ENCODE measurements at places on chromosomes 2 and 18.
A peak's percentile ranks its signal among the peaks of the same experiment; 100 is the strongest.

DNA sequence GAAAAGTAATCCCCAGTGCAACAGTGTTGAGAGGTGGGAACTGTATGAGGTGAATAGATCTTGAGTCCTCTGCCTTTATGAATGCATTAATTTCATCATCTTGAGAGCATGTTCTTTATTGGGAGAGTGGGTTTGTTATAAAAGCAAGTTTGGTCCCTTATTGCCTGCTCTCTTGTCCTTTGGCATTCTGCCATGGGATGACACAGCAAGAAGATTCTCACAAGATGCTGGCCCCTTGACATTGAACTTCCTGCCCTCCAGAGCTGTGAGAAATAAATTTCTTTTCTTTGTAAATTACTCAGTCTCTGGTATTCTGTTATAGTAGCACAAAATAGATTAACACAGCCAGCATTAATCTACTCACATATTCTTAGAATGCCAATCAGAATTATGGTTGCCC, 108.6 kb downstream of the EHBP1 start:
- no peak overlapping the region for H3K27ac ChIP-seq
- H3K27me3 ChIP-seq: no peaks in the 10 kb centered on the region
- no peak overlapping the region for H3K4me3 ChIP-seq
- peaks cover 2% of the 10 kb centered on the region for H3K36me3 ChIP-seq
- DNase-seq: no peak
- H3K4me1 ChIP-seq: peaks cover 3% of the 10 kb centered on the region

DNA sequence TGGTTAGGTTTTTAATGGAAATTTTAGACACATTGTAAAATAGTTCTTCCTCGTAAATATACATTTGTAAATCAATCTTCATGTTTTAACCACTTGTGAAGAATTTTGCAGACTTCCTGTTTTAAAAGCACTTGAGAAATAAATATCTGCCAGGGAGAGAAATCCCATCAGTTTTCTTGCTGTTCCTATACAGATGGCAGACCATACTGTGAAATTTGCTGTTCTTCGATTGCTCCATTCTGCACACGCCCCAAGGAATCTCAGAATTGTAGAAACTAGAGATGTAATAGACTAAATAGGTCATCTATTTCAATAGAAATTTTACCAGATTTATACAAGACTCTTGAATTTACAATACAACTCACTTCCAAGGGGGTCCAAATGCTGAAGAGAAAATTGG, 75.8 kb upstream of the PIK3C3 start:
- H3K36me3 ChIP-seq: no peaks in the 10 kb centered on the region
- no peak for DNase-seq
- no peaks in the 10 kb centered on the region for H3K4me1 ChIP-seq
- no peak overlapping the region for H3K4me3 ChIP-seq

DNA sequence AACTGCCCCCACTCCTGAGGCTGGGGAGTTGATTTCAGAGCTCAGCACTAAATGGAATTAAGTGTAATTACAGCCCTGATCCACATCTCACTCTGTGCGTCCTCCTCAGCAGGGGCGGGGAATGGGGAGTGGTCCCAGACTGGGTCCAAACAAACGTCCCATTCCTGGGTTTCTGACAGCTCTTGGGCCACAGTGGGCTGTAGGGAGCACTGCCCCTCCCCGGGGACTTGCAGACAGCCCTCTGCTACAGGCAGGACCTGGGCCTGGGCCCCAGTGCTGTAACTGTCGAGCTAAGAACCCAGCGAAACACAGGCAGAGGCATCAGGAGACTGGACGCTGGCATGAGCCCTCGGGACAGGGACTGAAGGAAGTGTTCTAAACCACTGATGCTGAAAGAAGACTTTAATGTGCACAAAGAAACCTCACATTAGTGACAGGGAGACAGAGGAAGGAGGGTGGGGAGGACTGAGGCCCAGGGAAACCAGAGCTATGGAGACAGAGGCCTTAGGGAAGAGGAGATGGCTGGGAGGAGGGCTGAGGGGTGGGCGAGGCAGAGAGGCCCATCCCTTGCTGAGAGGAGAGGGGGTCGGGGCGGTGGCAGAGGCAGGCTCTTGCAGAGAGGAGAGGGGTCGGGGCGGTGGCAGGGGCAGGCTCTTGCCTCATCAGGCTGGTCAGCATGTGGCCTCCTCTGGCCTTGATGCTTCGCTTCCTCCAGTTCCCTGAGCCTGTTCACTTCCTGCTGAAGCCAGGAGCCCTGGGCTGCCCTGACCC, 5.8 kb upstream of the SEMA4C start:
- no peaks in the 10 kb centered on the region for H3K36me3 ChIP-seq
- H3K4me3 ChIP-seq: no peak overlapping the region
- no peak overlapping the region for H3K27ac ChIP-seq
- H3K27me3 ChIP-seq: no peaks in the 10 kb centered on the region
- DNase-seq: peak; percentile 85
- H3K4me1 ChIP-seq: peaks cover 9% of the 10 kb centered on the region

DNA sequence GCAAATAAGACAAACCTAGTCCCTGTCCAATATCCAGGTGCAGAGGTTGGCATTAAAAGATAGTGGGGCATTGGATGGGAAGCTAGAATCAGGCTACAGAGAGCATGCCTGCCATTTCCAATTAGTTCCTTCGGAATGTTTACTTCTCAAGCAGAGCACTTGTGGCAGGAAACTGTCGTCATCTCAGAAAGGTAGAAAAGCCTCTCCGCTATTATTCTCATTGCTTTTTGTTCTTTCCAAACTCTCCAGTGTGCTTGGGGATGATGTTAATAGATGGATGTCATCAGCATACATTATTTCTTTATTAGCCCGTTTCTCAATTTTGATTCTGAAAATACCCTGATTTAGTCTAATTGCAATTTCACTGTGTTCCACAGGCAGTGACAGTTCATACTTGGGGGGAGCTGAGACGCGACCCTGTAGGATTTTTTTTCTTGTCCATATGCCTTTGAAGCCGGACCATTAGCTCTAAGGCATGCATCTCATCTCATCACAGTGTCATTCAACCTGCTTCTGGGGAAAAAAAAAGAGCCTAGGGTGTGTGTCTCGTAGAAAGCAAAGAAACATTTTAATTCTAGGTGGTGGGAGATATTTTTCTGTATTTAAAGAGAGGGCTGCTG, 7.7 kb downstream of the ASB18 start:
- H3K27ac ChIP-seq: no peak overlapping the region

GRCh38 chr2:9336576-9337314, 86.6 kb downstream of the ITGB1BP1 start:
- H3K4me1 ChIP-seq: peaks cover 26% of the 10 kb centered on the region
- H3K27ac ChIP-seq: peak overlapping the region; percentile 96
- peaks cover 51% of the 10 kb centered on the region for H3K36me3 ChIP-seq
- peak; percentile 84 for DNase-seq
- H3K27me3 ChIP-seq: no peaks in the 10 kb centered on the region
- no peak overlapping the region for H3K4me3 ChIP-seq

- DNase-seq: no peak
- H3K27me3 ChIP-seq: no peaks in the 10 kb centered on the region
- no peak overlapping the region for H3K4me3 ChIP-seq
- H3K27ac ChIP-seq: peak overlapping the region; percentile 80
- H3K36me3 ChIP-seq: no peaks in the 10 kb centered on the region
Observed at GRCh38 chr2:20148923-20149702, 75.8 kb downstream of the SDC1 start.

- H3K36me3 ChIP-seq: no peaks in the 10 kb centered on the region
- no peaks in the 10 kb centered on the region for H3K4me1 ChIP-seq
- no peak overlapping the region for H3K4me3 ChIP-seq
- peak; percentile 27 for DNase-seq
- H3K27me3 ChIP-seq: peaks cover 6% of the 10 kb centered on the region
Observed at GRCh38 chr2:72138921-72139381, 8.7 kb downstream of the CYP26B1 start.

DNA sequence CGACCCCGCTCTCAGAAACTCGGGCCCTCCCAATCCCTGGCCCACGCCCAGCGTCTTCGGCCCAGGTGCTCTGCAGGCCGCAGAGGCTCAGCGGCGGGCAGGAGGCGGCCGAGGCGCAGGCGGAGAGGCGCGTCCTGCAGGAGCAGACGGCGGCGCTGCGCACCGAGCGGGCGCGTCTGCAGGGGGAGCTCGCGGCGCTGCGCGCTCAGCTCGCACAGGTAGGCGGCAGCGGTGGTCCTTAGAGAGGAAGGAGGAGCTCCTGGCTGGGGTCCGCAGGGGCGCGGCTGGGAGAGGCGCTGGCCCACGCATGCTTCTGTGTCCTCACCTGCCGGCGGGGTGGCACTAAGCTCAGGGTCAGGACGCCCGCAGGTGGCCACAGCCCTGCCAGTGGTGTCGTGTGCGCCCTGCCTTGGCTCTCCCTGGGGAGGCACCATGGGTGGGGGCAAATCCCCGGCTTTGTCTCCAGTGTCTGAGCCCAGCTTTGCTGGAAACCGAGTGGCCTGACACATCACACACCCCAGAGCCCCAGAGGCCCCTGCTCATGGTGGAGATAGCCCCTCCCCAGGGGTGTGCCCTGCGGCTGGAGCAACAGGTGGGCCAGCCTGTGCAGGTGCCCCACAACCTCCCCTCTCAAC, 14.9 kb upstream of the SNED1 start:
- H3K4me1 ChIP-seq: peaks cover 5% of the 10 kb centered on the region
- no peaks in the 10 kb centered on the region for H3K27me3 ChIP-seq
- H3K4me3 ChIP-seq: no peak overlapping the region
- H3K36me3 ChIP-seq: no peaks in the 10 kb centered on the region

DNA sequence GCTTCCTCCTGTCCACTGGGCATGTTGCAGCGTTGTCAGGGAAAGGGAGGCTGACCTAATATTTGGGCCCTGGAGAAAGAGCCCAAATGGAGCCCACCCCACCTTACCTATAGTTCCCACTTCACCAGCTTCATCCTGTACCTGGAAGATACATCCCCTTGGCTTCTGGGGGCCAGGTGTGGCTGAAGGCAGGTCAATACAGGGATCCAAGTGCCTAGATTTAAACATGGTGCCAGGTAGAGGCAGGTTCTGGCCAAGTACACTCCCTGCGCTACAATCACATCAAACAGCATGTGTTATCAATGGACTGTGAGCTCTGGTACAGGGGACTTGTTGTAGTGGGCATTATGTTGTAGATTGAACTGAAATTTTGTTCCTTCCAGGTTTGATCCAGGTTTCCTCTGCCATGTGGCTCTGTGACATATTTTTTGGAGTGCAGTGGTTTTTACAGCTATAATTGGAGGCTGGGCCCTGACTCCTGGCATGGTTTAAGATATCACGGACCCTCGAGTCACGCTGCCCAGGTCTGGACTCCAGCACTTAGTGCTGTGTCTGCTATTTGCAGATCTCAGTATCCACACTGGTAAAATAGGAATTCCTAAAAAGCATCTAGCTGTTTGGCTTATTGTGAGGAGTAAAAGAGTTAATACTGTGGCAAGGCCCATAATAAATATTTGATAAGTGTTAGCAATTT, 23.8 kb downstream of the MYCN start:
- H3K4me1 ChIP-seq: no peaks in the 10 kb centered on the region
- H3K27ac ChIP-seq: no peak overlapping the region
- H3K27me3 ChIP-seq: no peaks in the 10 kb centered on the region
- DNase-seq: no peak

DNA sequence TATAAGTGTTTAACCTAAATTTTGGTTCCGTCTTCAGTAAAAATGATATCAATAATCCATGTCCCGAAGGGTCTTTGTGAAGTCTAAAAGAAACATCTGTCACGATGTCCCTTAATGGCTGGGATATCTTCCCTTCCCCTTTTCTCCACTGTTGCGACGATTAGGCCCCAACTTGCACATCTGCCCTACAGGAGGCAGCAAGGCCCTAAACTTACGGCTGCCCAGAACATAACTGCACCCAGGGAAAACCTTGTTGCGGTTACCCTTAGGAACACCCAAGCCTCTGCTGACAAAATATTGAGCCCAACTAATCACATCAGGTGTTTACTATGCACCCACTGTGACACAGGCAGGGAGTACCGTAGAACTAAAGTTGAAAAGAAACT, 1.3 kb upstream of the SMAD2 start:
- H3K27ac ChIP-seq: peak overlapping the region; percentile 97
- H3K4me1 ChIP-seq: peaks cover 19% of the 10 kb centered on the region
- H3K4me3 ChIP-seq: peak overlapping the region; percentile 62
- H3K27me3 ChIP-seq: no peaks in the 10 kb centered on the region
- DNase-seq: peak; percentile 29
- H3K36me3 ChIP-seq: no peaks in the 10 kb centered on the region

DNA sequence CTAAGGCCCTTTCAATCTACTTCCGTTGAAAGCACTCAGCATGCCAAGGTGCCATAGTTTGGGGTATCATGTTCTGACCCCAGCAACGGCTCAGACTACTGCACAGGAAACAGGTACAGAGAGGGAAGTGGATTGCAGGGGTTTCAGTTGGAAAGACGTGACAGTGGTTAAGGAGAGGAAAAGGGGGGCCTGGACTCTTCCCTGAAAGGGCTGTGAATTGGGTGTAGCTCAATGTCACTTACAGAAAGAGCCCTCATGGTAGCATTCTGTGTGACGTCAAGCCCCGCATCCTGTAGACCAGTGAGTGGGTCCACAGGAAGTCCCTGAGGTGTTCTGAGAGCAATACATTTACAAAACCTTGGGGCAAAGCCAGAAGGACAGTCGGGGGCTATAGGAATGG, 121.5 kb upstream of the GYPC start:
- no peak for DNase-seq
- no peak overlapping the region for H3K4me3 ChIP-seq
- no peak overlapping the region for H3K27ac ChIP-seq
- H3K27me3 ChIP-seq: no peaks in the 10 kb centered on the region

GRCh38 chr2:217797165-217797564, 205.6 kb downstream of the TNS1 start:
- no peaks in the 10 kb centered on the region for H3K27me3 ChIP-seq
- no peak overlapping the region for H3K4me3 ChIP-seq
- no peaks in the 10 kb centered on the region for H3K4me1 ChIP-seq
- H3K36me3 ChIP-seq: peaks cover 15% of the 10 kb centered on the region
- peak; percentile 31 for DNase-seq

GRCh38 chr18:11177382-11177781, 28.0 kb upstream of the PIEZO2 start:
- DNase-seq: no peak
- no peaks in the 10 kb centered on the region for H3K27me3 ChIP-seq
- H3K36me3 ChIP-seq: no peaks in the 10 kb centered on the region
- H3K27ac ChIP-seq: no peak overlapping the region

GRCh38 chr2:65368468-65368867, 63.9 kb downstream of the SPRED2 start:
- no peaks in the 10 kb centered on the region for H3K36me3 ChIP-seq
- H3K27me3 ChIP-seq: no peaks in the 10 kb centered on the region
- no peak for DNase-seq
- peak overlapping the region; percentile 95 for H3K27ac ChIP-seq
- peaks cover 43% of the 10 kb centered on the region for H3K4me1 ChIP-seq
